ENCODE measurements at places on chromosomes 16 and 17.
A peak's percentile ranks its signal among the peaks of the same experiment; 100 is the strongest.

DNA sequence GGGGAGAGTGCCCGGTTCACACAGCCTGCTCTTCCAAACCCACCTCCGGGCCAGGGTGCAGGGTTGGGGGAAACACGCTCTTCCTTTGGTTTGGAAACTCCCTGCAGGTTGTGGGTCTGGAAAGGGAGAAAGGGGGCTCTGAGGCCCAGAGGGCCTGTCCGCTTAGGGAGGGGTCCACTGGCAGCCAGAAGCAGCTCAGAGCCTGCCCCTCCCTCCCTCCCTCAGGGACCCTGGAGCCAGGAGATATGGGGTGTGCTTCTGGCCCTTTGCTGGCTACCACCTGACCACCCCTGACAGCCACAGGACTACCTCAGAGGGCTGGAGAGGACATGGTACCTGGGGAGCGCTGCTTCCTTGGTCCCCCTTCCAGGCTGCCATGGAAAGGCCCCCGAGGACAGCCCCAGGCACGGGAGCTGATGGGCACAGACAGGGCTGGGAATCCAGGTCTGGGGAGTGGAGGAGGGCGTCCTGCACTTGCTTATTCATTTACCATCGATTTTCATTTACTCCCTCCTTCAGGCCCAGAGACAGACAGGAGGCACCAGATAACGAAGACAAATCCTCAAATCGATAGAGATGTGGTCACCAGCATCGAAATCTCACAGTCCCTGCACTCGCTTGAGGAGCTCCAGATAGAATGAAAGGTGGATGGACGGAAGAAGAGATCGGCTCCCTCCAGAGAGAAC lies 48.4 kb upstream of the DOC2B start:
- DNase-seq: no peak

GRCh38 chr16:53605831-53606400 lies 97.7 kb downstream of the RPGRIP1L start:
- no peak for DNase-seq

DNA sequence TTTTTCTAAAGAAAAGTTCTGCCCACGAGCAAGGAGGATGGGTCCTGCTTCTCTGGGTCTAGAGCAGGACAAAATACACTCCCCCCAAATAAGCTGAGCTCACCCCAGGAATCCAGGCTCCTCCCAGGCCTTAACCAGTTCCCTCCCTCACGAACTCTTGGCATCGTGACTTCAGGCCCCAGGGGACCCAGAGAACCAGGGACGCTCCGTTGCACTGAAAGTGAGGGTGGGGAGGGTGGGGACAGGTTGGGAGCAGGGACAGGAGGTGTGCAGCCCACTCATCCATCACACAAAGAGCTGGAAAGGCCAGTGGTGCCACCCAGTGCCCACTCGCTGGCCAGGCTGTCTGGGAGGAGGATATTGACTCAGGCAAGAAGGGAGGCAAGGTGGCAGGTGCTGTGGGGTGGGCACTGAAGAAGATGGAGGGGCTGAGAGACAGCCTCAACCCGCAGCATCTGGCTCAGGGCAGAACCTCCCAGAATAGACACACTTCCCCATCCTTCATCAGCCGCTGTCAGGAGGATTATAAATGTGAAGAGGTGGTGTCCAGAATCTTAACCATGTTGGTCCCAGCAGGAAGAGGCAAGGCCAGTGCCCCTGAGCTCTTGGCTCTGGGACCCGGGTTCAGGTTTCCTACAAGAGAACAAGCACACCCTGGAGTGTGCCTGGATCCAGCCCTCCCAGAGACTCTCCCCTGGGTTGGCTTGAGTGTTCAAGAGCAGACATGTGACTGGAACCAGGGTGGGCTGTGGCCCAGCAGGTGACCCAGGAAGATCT lies 67.9 kb upstream of the RPL38 start:
- DNase-seq: no peak

GRCh38 chr16:73846356-73846755 lies 450.3 kb upstream of the PSMD7 start:
- DNase-seq: no peak

DNA sequence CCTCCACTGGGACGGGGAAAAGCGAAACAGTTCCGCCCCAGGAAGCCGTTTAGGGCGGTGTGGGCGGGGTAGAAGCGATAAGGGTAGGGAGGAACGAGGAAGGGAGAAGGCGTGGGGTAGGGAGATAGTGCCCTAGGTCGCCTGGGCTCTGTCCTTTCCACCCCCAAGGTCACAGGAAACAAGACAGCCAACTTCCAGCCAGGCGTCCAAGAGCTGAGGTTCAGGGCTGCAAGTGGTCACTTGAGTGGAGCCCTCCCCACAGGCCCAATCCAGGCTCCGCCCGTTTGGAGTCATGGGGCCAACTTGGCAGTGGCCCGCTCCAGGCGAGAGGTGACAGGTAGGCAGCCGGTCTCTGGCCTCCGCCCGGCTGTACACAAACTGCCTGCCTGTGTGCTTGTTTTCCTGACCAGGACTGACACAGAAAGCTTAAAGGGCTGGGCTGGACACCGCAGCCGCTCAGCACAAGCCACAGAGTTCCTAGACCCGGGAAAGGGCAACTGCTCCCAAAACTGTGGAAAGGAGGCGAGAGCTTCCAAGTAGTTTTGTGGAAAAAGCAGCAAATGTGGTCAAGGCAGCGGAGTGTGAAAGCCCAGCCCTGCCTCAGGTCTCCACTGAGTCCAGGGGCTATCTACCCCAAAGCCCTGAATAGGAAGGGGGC lies at the start of gene RILP:
Gene RILP, minus strand, starts transcription at position 23 of the 658 bp plus-strand sequence. CDS start 62 bp downstream, outside the sequence.
- no peak for DNase-seq

DNA sequence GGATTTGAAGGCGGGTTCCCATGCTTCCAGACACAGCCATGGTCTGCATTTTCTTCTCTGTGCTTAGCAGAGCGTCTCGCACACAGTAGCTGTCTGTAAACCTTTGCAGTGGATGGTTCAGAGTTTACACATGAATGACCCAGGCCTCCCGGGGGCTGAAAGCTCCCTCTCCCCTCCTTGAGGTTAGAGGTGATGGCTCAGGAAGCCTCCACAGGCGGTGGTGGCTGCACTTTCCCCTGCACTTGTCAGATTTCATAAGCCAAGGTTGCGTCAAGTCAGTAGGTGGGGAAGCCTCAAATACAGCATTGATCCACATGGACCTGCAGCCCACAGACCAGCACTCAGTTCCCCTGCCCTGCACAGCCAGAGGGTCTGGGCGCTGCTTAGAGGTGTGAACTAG lies 211.9 kb downstream of the KATNIP start:
- no peak for DNase-seq

DNA sequence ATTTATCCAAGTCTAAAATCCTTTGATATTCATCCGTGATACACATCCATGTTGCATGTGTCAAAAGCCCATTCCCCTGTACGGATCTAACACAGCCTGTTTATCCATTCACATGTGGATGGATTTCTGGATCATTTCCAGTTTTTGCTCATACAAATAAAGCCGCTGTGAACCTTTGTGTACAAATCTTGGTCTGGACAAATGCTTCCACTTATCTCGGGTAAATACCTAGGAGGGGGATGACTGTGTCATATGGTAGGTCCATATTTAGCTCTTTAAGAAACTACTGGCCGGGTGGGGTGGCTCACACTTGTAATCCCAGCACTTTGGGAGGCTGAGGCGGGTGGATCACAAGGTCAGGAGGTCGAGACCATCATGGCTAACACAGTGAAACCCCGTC lies 6.3 kb upstream of the TBCD start:
- DNase-seq: no peak

DNA sequence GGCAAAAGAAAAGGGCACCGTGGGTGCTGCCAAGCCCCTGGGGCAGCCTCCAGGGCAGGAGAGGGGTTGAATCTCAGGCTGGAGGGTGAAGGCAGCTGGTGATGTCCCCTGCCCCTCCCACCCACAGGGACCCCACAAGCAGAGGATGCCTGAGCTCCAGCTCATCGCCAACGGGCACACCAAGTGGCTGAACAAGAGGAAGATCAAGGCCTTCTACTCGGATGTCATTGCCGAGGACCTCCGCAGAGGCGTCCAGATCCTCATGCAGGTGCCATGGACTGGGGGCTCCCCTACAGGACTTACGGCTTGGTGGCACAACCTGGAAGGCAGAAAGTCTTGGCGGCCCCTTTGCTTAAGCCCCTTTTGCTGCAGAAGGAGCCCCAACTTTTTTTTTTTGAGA lies 21.8 kb downstream of the SLC12A3 start:
- DNase-seq: no peak

GRCh38 chr16:57577691-57578224 lies 35.3 kb downstream of the ADGRG5 start:
- DNase-seq: no peak

DNA sequence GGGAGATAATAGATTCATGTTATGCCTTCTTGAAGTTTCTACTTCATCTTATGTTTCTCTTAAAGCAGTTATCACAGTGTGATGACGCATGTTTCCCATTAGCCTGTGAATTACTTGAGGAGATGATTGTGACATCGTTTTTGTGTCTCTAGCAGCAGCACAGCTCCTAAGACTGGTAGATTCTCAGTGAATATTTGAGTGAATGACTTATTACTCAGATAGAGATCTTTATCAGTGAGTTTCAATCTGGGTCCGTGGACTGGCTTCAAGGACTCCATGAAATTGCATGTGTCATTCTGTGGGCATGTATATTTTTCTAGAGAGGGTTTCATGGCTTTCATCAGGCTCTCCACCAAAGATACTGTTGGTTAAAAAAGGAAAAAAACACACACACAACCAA lies 29.9 kb downstream of the YPEL2 start:
- no peak for DNase-seq

GRCh38 chr17:31564883-31565301 lies 173.4 kb downstream of the RAB11FIP4 start:
- DNase-seq: no peak

- DNase-seq: no peak
Observed at GRCh38 chr16:9248162-9248561, 156.7 kb downstream of the HAPSTR1 start.

GRCh38 chr17:81491761-81492160 lies 20.8 kb downstream of the ACTG1 start:
- peak; percentile 52 for DNase-seq

- DNase-seq: no peak
Observed at GRCh38 chr16:3590736-3591435, 13.7 kb upstream of the NLRC3 start.

DNA sequence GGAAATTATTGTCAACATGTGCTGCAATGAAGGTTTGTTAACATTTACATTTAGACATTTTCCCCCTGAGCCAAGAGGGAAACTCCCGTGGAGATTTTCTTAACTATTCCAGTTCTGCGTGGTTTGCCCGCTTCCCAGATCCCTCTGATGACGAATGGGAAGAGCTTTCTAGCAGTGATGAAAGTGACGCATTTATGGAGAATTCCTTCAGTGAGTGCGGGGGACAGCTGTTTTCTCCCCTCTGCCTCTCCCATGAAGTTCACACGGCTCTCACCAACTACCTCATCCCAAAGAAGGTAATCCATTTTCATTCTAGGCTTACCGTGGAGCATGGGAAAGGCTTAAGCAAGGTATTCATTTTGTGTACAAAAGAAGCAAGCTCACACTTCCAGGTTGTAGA lies 18.2 kb downstream of the HEATR3 start:
- DNase-seq: no peak

- DNase-seq: no peak
Observed at GRCh38 chr16:78574571-78574970, 475.1 kb downstream of the WWOX start.

GRCh38 chr17:3913531-3914311 lies 2.5 kb downstream of the P2RX1 start:
- peak; percentile 95 for DNase-seq

DNA sequence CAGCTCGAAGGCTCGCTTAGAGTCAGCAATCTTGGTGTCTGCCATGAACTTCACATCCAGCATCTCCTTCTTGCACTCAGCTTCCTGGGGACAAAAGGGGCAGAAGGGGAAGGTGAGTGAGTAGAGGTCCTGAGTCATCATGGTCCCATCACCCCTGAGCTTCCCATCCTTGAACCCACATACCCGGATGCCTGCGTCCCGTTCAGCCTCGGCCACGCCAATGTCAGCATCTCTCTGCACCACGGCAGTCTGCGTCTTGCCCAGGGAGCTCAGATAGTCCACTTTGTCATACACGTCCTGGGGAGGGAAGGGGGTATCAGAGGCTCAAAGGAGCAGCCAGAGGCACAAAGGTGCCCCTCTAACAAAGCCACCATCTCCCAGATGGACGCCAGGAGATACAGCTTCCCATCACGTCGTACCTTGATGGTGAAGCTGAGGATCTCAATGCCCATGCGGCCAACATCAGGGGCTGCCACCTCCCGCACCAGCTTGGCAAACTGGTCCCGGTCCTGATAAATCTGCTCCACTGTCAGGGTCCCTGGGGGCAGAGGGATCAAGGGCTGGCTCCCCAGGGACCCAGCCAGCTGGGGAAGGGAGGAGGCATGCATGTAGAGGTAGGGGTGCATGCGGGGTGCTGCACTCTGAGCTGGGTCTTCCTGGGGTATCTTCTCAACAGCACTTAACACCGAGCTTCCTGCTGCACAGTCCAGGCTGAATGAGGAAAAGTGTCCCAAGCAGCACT lies 15.2 kb downstream of the FLOT2 start:
- no peak for DNase-seq

DNA sequence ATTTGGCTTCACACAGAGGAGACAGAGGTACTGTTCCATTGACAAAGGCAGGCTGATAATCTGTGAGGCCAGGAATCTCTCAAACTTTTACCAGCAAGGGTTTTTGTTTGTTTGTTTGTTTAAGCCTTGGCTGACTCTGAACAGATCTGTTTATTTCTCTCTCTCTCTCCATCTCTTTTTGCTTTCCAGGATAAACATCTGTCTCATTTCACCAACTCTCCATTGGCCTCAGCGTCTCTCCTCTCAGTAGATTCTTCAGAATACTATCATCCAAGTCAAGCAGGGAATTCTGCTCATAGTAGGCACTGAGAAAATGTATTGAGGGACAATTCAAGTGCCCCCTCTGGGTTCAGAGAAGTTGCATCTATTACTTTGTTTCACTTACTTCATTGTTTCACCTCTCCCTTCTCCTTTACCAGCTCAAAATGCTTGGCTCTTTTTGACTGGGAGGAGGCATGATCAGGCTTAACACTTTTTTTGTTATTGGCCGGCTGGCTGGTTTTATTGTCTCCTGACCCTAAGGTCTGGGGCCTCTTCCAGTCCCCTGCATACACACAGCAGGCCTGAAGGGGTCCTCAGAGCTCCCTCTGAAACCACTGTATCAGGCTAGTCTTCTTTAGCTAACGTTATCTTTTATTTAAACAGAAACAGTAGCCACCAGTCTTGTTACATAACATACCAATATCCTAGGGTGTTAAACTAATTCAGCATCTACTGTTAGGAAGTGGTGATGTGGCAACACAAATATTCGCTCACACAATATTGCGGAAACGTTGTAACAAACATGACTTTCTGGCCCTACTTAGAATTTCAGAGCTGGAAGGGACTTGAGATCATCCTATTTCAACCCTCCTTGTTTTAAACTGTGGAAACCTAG lies 2.0 kb upstream of the YPEL2 start:
- DNase-seq: peak; percentile 84

DNA sequence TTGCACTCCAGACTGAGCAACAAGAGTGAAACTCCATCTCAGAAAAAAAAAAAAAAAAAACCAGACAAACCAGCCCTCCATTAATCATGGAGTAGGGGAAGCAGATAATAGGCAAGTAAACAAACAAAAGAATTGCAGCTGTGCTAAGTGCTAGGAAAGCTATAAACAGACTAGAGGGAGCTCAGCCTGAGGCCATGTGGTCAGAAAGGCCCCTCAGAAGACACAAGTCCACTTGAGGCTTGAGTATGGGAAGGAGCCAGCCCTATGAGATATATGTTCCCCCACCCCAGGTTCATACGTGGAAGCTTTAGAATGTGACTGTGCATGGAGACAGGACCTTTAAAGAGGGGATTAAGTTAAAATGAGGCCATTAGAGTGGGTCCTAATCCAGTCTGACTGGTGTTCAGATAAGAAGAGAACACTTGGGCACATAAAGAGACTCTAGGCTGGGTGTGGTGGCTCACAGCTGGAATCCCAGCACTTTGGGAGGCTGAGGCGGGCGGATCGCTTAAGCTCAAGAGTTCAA lies 132.6 kb upstream of the NOL11 start:
- DNase-seq: no peak

Data from ecto neural progenitor cell (in vitro differentiated cells).